ENCODE measurements at places on chromosomes 5 and 9.
A peak's percentile ranks its signal among the peaks of the same experiment; 100 is the strongest.

DNA sequence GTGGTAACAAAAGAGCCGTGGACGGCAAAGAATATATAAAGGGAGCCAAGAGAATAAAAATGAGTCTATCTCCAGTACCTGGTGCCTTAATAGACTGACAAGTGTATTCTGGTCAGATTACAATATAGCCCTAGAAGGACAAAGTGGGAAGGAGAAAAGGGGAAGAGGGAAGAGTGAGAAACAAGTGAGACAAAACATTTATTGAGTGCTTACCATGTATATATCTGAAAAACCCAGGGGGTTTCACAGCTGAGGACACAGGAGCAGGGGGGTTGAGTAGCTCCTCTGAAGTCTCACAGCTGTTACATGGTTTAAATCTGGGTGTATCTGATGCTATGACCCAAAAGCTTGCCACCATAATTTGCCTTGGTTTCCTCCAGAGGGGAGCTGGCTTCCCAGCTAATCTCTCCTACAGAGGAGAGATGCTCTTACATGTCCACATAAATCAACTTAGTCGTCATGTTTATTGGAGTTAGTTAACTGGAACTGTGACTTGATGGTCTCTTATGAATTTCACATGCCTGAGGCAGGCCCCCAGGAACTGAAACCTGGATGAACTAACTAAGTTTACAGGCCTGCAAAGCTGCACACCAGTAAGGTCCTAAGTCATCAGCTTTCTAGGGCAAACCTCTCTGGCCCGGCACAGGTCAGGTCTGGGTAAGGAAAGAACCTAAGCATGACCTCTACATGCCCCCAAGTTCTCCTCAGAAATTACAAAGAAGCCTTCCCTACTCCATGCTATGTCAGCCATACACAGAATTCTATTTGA lies 15.5 kb downstream of the SIL1 start:
- no peak for ATAC-seq

DNA sequence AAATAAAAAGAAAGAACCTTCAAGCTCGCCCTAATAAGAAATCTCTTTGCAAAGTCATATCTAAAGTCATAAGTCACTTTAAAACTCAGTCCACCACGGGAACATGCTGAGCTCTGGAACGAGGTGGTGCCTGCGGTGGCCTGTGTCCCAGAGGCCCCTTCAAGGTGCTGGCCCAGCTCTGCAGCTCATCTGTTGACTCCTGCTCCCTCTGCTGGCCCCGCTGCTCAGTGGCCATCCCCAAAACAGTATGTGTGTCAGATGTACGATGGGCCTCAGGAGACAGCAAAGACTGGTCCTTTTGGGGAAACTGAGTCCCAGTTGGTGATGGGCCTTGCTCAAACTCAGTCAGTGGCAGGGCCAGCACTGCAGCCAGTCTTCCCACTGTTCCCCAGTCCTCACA lies 22.8 kb upstream of the FOXB2 start:
- ATAC-seq, result no peak

DNA sequence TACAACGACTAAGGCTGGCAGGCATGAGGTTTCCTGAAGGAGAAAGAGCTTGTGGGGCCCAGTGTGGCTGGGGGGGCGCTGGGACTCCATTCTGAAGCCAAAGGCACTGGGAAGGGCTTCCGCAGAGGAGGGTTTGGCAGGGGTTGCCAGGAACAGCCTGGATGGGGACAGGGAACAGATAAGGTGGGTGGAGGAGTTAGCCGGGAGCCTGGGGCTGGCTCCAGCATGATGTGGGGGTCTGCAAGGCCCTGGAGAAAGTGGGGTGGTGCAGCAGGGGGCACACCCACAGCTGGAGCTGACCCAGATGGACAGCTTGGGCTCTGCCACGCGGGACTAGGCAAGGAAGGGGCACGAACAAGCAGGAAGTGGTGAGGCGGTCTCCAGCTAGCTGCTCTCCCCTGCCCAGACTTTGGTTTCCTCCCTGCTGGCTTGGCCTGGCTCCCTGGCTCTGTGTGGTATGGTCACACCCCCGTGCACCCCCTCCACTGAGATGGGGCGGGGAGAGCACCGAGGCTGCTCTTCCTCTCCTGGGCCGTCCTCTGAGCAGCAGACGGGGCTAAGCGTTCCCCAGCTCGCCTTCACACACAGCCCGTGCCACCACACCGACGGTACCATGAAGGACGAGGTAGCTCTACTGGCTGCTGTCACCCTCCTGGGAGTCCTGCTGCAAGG lies at the start of gene LTC4S:
Gene LTC4S, plus strand, starts transcription at position 519 of the 672 bp plus-strand sequence. Its CDS starts 95 bp downstream, at position 614.
- ATAC-seq, result peak; percentile 32

DNA sequence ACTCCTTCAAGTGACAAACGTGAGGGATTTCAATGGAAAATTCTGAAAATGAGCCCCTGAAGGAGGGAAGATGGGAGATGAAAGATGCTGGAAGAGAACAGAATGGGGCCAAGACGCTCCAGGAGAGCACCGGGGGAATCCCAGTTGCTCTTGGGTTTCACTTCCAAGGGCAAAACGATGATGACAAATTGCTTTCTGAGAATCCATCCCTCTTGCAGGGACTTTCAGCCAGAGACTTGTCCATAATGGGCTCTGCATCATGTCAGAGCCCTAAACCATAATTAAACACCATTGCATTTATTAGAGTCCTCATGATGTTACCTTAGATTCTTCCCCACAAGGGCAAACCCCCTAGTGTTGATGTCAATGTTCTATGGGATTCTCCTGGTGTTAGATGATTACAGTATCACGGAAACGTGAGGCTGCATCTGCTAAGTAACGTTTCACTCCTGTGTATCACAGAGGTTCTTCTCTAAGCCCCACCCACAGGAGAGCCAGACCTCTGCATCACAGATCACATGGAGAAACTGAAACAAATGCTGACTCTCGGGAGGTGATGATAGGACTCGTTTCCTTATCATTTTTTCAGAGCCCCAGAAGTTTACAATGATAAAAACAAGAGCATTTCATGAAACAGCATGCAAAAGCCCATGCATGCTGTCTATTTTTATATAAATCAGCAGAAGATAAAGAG lies 114.4 kb downstream of the TENT4A start:
- ATAC-seq, result no peak

DNA sequence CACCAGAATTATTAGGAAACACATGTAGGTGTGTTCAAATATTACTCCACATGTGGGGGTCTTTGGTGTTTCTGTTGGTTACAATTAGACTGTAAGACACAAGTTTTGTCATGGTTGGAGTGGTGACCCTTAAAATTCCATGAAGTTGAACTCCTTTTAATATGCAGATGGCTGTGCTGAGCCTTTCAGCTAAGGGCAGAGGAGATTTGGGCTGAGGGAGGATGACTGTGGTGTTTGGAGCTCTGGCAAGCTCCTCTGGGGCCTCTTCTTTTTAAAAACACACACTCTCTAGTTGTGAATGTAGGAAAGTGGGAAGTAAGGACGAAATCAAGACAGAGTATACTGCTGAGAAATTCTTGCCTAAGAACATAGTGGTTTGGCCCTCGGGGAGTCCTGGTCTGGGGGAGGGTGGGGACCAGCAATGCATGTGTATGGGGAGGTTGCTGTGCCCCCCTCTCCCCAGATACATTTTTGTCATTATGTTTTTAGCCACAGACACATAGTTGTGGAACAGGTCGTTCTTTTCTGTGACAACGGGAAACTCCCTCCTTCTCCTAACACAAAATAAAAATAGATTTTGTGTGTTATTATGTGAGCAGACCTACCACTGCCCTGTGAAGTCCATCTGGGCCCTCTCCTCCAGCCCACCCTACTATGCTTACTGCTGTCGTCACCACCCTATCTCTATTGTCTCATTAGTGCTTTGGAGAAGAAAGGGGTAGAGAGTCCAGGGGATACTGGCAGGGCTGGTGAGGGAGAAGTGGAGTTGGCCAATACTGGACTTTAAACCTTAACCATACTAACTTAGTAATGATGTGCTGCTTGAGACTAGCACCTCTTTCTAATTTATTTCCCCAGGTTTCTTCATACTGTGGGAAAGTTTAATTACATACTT lies 10.0 kb downstream of the SMARCA2 start:
- no peak for ATAC-seq

- no peak for ATAC-seq
These were observed 411.6 kb upstream of the PTGER4 start for GRCh38 chr5:40268088-40268487.

DNA sequence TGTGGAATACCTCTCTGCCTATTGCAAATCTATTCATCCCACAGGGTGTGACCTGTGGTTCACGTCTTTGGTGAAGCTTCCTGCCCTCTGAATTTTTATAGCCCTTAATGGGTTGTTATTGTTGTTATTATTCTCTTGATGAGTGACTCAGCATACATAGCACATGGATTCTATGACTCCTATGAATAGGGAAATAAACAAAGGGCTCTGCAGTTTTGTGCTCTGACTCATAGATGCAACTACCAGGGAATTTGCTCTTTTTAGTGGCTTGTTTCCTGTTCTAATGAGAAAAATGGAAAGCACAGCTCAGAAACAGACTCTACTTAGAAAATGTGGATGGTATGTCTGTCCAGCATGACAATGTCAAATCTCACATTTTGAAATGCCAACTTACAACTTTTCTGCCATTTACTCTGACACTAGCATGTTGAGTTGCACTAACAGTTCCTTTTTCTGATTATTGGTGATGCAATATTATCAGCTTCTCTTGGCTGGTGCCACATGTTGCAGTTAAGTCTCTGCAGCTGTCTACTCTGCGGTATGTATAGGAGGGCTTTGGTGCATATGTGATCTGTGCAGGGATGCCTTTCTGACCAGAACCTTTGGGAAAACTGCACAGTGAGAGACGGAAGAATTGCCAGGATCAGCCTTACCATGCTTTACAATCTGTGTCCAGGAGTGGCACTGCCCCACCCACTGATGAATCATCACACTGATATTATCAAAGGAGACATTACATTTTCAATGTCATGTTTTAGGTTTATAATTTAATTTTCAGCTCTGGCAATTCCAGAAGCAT lies 996.4 kb upstream of the WWC1 start:
- peak; percentile 97 for ATAC-seq

GRCh38 chr5:98927989-98928872 lies 576 bp downstream of the CHD1 start:
- ATAC-seq, result peak; percentile 44

DNA sequence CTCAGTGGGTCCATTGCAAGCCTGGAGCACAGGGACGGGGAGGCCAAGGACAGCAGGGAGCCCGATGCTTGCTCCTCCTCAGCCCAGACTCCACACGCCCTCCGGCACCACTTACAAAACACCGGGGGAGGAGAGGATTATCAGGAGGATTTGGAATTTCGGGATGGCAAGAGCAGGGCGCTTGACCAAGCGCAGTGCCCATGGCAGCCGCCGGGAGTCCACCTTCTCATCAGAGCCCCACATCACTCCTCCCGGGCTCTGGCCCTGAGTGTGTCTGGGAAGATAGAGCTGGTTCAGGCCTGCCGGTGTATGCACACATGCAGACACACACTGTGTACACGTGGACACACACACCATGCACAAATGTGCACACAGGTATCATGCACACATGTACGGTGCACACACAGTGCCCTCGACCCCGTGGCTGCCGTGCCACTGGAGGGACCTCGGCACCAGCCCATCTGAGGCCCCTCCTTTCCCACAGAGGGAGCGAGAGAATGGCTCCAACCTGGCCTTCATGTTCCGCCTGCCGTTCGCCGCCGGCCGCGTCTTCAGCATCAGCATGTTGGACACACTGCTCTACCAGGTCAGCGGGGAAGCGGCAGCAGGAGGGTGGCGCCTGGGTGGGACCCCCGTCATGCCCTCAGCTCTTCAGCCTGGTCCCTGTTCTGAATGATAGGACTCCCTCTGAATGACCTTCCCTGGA lies 81.7 kb downstream of the KCNT1 start:
- no peak for ATAC-seq

- ATAC-seq, result no peak
These were observed 10.0 kb downstream of the TENT4A start for GRCh38 chr5:6723122-6723815.

- no peak for ATAC-seq
These were observed 100.6 kb downstream of the FSTL4 start for GRCh38 chr5:133511653-133512235.

Measured in esophagus mucosa (tissue), 1 donor.